ENCODE measurements at places on chromosomes 16 and 17.
A peak's percentile ranks its signal among the peaks of the same experiment; 100 is the strongest.

DNA sequence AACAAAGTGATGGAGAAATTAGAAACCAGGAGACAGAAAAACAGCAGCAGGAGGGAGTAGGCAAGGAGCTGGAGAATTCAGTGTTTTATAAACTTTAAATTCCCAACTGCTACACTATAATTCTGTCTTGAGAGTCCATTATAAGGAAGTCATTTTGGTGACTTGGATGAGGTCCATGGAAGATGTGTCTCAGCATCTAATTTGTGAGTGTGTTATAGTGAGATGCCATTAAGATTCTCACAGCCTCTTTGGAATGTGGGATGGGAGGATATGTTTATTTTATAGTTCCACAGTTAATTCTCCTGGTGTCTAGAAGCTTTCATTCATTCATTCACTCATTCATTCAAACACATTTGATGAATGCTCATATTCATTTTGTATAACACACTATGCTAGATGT lies 206.0 kb upstream of the MYOCD start:
- DNase-seq, result no peak

DNA sequence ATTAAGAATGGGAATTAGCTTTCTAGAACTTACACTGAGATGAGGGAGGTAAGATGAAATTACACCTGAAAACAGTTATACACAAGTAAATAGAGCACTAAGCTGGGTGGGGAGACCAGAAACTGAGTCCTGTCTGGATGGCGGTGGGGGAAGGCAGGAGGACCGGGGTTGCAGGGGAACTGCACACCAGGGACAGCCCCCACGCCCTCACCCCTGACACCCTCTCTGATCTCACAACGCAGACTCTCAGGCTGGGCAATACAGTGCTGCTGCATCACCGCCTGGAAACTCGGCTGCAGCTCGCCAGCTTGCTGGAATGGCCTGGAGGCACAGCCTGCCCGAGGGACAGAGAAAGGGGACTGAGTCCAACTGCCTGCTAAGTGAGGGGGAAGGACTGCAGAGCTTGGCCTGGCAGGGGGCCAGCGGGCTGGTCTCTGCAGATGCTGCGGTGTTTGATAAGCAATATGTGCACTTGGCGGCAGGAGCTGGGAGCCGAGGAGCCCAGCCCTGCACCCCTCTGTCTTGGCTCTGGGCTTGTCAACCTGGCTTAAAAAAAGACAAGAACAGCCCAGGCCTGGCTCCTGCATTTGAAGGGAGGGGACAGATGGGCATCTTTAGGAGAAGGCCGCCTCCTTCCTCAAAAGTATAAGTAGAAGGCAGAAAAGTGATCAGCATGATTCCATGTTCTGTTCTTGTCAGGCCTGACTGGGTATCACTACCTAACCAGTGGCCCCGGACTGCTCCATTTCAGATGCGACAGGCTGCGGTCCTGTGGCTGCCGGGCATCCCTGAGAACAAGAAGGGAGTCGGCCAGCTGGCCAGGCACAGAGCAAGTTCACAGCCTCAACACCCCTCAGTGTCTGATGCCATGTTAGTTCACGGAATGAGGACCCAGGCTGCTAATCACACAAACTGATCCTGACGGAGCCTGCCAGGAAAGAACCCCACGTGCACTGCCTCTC lies 30.2 kb downstream of the SPHK1 start:
- DNase-seq, result no peak

DNA sequence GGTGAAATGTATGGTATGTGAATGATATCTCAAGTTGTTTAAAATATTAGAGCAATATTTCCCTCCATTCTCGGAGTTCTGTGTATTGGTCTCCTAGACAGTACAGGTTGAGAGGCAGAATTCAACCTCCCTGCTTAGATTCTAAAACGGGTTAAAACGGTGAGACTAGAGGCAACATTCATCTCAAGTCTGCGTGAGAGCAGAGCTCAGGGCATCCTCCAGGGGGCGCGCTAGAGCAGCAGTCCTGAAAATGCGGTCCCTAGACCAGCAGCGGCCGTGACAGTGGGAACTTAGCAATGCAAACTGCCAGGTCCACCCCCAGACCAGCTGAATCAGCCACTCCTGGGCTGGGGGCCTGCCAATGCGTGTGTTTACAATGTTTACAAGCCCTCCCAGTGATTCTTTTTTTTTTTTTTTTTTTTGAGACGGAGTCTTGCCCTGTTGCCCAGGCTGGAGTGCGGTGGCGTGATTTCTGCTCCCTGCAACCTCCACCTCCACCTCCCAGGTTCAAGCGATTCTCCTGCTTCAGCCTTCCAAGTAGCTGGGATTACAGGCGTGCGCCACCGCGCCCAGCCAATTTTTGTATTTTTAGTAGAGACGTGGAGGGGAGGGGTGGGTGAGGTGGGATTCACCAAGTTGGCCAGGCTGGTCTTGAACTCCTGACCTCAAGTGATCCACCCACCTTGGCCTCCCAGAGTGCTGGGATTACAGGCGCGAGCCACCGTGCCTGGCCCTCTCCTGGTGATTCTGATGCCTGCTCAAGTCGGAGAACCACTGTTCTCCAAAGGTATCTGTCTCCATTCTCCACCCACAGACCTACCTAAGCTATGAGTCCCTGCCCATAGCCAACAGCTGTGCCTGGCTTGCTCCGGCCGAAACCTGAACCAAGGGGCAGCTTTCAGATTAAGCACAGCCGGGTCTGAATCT lies 24.2 kb downstream of the KLHL36 start:
- peak; percentile 74 for DNase-seq

DNA sequence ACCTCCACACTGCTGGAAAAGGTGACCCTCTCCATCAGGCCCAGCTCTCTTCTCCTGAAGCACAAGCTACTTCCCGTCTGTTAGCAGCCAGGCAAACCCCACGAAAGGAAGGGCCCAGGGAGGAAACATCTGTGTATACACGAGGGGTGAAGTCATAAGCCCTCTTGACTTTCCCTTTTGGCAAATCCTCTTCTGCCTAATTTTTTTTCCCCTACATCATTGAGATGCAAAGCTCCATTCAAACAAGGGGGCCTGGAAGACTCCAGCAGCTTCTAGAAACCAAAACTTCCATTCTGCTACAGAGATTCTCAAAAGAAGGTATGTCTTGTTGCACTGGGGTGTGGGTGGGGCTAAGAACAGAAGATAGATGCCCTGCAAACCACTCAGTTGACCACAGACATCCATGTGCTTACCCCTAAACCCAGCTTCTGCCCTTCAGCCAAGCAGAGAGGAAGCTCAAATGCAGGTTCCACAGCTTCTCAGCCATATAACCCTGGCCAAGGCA lies 145.6 kb upstream of the RCVRN start:
- DNase-seq, result no peak

DNA sequence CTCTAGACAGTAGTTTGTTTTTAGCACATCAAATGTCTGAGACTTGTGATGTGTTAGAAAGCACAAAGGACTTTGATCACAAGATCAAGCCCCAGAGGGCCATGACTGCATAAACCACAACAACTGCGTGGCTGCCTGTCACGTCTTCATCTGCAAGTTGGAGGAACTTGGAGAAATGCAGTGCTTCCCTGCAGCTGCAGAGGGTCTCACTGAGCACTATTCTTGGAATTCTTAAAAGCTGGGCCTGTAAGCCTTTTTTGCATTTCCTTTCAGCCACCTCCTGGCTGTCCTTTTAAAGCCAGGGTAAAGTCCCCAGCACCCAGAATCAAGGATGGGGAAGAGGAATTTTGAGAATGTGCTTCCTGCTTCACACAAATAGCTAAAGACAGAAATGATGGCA lies 431.3 kb downstream of the MAF start:
- no peak for DNase-seq

DNA sequence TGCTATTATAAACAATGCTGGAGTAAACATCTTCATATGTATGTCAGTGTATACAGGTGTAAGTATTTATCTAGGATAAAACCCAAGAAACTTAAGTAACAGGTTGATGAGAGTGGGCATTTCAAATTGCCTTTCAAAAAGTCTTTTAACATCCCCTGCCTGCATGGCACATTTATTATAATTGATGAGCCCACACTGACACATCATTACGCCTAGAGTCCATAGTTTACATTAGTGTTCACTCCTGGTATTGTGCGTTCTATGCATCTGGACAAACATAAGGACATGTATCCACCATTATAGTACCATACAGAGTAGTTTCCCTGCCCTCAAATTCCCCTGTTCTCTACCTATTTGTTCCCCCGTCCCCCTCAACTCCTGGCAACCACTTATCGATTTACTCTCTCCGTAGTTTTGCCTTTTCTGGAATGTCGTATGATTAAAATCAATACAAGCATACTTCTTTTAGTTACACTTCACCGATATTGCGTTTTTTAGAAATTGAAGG lies 53.7 kb downstream of the NACA2 start:
- DNase-seq, result no peak

DNA sequence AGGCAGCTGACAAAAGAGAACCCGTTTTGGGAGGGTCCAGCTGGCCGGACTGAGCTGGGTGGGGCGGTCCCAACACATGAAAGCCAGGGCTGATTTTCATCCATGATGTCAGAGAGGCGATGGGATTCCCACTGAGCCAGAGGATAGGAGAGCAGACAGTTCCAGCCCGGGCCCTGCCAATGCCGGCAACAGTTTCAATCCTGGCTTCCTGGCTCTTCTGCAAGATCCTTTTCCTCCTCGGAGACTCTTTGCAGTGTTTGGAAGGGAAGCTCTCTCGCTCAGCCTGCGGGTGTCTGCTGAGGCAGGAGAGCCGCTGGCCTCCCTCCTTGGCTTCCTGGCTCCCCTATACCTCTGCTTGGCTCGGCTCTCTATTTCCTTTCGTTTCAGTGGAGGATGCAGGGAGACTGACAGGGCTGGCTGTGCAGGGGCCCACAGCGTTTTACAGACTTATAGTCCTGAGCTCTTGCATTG lies 145.5 kb upstream of the SOX9 start:
- no peak for DNase-seq

- DNase-seq, result peak; percentile 47
These were observed 34.7 kb downstream of the MYO18A start for GRCh38 chr17:29145289-29146073.

DNA sequence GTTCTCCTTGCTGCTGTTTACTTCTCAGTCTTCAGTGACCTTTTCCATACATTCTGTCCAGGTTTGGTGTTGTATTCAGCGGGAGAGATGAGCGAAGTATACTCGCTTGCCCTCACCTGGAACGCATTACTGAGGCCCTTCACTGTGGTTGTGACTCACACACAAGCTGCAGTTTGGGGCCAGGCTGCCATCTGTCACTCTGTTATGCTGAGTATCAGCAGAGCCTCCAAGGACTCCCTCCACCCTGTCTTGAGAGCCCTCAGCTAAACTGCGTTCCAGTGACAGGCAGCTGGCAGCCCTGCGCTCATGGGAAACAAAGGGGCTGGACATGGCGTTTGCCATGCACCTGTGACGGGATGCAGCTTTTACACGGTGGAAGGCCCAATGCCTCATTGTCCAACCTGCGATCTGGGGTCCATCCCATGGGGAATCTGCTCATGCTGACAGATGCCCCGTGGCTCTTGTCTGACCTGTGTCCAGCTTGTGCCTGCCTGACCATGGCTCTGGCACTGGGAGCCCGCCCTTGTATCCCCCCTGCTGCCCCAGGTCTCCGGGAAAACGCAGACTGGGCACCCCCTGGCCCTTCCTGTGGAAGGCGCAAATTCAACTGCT lies 6.5 kb upstream of the ZNF778 start:
- DNase-seq, result no peak

DNA sequence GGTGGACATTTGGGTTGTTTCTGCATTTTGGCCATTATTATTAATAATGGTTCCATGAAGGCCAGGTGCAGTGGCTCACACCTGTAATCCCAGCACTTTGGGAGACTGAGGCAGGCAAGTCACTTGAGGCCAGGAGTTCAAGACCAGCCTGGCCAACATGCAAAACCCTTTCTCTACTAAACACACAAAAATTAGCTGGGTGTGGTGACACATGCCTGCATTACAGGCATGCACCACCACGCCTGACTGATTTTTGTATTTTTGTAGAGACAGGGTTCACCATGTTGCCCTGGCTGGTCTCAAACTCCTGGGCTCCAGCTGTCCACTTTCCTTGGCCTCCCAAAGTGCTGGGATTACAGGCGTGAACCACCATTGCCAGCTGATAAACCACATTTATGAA lies 58.5 kb downstream of the TNFRSF13B start:
- no peak for DNase-seq

DNA sequence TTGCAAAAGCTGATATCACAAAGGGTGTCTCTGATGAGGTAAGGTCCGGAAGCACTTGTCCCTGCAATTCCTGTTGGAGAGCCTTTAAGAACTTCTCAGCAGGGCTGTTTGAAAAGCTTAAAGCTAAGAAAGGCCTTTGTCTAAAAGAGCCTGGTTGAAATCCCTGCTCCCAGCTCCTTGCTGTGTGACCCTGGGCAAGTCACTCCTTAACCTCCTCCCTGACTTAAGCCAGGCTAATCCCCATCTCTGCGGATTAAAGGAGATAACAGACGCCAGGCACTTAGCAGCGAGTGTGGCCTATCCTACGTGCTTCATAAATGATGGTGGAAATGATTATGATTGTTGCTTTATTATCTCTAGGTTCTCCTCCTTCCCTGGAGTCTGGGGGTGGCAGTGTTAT lies 368.0 kb upstream of the RBFOX1 start:
- DNase-seq, result no peak

DNA sequence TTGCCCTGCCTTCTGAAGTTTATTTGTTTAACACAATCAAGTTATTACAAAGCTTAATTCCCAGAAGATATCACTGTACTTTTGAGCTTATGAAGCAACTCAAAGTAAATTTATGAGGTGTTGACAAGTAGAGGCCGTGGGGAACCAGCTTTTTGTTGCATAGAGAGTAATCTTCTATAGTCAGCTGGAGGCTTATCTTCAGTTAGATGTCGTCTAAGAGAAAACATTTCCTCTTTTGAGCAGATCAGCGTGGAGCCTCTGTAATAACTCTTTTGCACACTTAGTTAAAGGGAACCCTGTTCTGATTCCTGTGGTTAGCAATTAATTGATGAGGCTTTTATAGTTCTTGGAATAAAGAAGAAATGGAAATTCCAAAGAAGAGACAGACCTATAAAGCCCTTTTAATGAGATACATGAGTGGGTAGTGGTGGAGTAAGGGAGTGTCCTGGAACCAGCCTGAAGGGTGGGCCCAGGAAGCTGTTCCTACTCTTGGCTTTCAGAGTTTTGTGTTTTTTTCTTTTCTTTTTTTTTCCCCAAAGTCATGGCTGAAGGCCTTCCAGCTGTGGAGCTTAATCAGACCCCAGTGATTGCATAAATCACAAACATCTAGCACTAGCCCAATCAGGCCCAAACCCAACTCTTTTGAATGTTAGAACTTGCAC lies 28.9 kb upstream of the MAP3K14 start:
- no peak for DNase-seq

GRCh38 chr16:84196727-84197394 lies 5.9 kb downstream of the ADAD2 start:
- DNase-seq, result no peak

DNA sequence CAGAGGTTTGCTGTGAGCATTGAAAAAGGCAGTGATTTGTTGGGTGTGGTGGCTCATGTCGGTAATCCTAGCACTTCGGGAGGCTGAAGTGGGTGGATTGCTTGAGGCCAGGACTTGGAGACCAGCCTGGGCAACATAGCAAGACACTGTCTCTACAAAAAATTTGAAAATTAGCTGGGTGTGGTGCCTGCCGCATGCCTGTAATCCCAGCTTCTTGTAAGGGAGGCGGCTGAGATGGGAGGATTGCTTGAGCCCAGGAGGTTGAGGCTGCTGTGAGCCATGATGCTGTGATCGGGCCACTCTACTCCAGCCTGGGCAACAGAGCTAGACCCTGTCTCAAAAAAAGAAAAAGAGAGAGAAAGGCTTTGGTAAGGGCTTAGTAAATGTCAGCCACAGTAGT lies 7.0 kb upstream of the NPIPB2 start:
- no peak for DNase-seq

- DNase-seq, result no peak
These were observed 22.2 kb downstream of the SRCAP start for GRCh38 chr16:30721167-30721566.

GRCh38 chr17:47229535-47230443 lies 20.6 kb downstream of the MYL4 start:
- DNase-seq, result peak; percentile 54

- DNase-seq, result peak; percentile 91
These were observed 7.3 kb downstream of the FMNL1 start for GRCh38 chr17:45228763-45229539.

All from CD8-positive, alpha-beta memory T cell (primary cell).